ENCODE measurements at places on chromosomes 12 and 14. TPM values are rescaled to one million over a fixed set of nuclear protein-coding genes. Genes with fewer than 3 reads are reported as not detected.

LRRC9 gene
- polyA plus RNA-seq: not detected

DNA sequence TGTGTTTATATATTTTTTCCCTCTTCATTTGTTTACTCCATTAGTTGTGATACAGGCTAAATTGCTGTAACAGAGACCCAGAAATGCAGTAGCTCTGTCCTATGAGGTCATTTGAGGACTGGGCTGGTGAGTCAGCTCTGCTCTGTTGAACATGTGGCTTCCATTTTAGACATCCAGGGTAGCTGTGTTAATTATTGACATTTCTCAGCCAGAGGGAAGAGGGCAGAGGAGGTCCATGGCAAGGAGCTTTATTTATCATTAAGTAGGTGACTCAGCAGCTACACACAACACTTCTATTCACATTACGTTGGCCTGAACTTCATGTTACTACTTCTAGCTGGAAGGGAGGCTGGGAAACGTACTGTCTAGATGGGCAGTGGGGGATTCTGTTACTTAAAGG, 85.4 kb downstream of the PTCSC3 start:
- DNase-seq: no peak

- no peak for DNase-seq
Measured at GRCh38 chr12:74431801-74432200, 105.8 kb upstream of the ATXN7L3B start.

DNA sequence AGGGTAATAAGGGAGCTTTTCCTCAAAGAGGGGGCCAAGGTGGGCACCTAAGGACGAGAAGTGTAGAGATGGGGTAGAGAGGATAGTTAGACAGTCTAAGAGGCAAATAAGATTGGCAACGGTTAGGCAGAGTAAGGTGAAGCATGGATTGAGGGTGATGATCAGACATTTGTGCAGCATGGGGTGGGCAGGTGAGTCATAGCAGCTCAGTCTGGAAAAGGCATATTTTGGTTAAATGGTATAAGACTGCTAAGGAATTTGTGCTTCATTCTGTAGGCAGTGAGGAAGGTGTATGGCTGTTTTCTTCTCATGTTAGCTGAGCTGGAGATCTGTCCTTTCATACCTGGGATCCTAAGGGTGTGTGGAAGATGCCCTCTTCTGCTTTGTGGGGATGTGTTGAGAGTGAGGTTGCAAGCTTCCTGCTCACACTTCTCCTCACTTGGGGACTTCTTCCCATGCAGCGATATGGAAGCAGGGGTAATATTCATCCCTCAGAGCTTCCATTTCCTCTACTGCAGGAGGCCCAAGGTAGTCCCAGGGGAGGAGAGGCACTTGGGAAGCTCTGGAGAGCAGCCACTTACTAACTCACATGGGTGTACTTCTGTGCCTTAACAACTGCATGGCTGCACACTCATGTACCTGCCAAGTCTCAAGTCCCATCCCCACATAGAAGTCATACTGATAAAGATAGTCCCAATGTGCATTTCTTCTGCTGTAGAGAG, 28.9 kb downstream of the GSG1 start:
- no peak for DNase-seq

DNA sequence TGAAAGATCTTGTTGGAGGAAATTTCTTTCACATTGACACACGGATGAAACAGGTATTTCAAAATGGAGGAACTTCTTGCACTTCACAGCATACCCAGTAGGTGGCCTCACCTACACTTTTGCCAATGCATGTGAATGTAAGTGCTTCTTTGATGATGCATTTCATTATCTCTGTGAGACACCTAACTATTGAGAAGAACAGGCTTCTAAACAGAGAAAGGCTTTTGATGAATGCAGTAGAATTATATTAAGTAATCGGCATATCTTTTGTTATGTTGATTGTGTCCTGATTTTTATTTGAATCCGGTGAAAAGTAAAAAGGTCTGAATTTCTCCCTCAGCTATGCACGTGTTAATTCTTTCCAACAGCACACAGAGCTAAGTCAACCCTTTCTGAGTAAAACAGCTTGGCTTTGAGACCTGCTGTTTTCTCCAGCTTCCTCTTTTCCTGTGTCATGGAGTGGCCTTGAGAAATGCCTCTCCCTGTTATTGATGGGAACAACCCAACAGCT, 399.0 kb downstream of the NAV3 start:
- no peak for DNase-seq
